ENCODE measurements at places on chromosomes 2 and 18. TPM values are rescaled to one million over a fixed set of nuclear protein-coding genes. Genes with fewer than 3 reads are reported as not detected.

The TNS1 gene
- polyA plus RNA-seq = 576 TPM

DNA sequence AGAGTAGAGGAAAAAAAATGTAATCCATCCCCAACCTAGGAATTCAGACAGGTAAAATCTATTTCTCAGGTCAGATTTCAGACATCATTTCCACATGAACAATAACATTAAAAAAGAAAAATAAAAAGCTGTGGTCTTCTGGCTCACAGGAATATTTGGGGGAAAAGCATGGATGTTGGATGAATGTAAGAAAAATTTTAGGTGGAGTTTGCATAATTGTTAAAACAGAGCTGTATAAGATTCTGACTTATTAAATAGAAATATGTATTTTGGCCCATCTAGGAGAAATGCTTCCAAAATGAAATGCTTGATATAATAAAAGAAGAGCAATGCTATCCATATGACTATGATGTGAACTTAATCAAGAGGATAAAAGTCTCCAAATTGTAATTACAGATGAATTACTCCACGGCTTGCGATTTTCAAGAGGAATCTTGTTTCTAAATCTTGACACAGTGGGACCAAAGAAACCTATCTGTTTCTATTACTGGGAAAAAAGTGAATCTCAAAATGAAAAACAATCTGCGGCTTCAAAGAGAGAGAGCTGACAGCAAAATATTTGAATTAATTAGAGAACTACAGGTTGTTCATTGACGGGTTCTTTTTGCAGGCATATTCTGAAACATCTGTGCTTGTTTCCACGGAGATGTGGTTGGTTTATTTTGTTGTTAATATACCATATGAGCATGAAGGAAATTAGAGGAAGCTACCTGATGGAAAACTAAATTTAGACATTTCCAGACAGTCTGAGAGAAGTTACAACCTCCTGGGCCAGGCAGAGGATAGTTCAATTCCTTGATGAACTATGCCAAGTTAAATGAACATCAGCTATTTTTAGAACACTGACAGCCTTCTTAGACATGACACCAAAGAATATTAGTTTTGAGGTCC, 468.7 kb downstream of the PID1 start:
- DNase-seq = no peak

GRCh38 chr18:22409445-22409844, 8.3 kb downstream of the CTAGE1 start:
- no peak for DNase-seq

DNA sequence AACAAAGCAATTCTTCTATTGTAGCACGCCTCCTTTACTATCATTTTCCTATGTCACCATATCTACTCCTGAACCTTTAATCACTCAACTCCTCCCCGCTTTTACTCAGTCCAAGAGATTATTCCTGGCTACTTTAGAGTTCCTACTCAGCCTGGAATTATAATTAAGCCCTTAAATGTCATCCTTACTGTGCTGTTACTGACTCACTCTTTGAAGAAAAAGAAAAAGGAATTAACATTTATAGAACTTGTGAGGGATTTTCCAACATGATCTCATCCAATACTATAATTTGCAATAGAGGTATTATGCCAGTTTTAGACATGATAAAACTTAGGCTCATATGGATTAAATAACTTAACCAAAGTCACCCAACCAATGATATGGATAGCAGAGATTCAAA, 61.7 kb downstream of the CCDC88A start:
- no peak for DNase-seq

- no peak for DNase-seq
These were observed 92.6 kb downstream of the ACTR2 start for GRCh38 chr2:65320042-65320725.

The PJVK gene
- polyA plus RNA-seq = 2.8 TPM

GRCh38 chr2:1613731-1614354, 130.5 kb downstream of the PXDN start:
- no peak for DNase-seq

GRCh38 chr2:16718576-16719484, 53.2 kb upstream of the CYRIA start:
- no peak for DNase-seq

DNA sequence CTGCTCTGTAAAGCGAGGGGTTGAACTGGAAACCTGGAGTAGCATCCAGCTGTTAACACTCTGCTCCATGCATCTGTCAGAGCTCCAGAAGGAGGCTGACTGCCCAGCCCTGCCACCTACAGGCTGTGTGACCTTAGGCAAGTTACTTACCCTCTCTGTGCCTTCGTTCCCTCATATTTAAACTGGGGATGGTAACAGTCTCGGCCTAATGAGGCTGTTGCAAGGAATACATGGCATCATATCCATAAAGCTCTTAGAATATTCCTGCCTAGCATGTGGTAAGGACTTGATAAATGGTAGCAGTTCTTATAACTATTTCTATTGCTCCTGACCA, 80.6 kb downstream of the LRRFIP1 start:
- DNase-seq = no peak

The VAMP5 gene
- polyA plus RNA-seq = 157 TPM

- no peak for DNase-seq
These were observed 22.3 kb downstream of the KIAA1328 start for GRCh38 chr18:36851202-36851590.

DNA sequence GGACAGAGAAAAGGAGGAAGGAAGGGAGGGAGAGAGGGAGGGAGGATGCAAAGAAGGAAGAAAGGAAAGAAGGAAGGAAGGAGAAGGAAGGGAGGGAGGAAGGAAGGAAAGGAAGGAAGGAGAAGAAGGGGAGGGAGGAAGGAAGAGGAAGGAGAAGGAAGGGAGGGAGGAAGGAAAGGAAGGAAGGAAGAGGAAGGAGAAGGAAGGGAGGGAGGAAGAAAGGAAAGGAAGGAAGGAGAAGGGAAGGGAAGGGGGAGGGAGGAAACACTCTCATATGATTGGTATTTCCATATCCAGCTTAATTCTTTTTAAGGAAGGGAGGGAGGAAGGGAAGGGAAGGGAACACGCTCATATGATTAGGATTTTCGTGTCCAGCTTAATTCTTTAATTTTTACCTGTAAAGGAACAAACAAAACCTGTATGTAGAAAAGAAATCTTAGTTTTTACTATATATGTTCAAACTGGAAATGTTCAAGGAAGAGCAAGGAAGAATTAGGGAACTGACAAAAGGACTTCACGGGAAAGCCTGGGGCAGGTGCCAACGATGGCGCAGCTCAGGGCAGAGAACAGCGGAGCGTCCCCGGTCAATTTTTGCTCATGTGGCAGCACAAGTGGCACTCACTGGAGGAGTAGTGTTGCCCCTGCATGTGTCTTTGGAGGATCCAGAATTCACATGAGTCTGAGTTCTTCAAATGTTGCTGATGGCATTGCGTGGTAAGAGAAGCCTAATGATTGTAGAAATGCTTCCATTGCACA, 228.6 kb downstream of the ZNF516 start:
- DNase-seq = no peak

GRCh38 chr18:59718108-59718463, 20.9 kb upstream of the CCBE1 start:
- no peak for DNase-seq

The UGT1A8 gene
- 0.56 TPM for polyA plus RNA-seq

- DNase-seq = no peak
These were observed 40.6 kb downstream of the XRCC5 start for GRCh38 chr2:216149741-216150140.

The PLCL1 gene
- polyA plus RNA-seq = 6.0 TPM

DNA sequence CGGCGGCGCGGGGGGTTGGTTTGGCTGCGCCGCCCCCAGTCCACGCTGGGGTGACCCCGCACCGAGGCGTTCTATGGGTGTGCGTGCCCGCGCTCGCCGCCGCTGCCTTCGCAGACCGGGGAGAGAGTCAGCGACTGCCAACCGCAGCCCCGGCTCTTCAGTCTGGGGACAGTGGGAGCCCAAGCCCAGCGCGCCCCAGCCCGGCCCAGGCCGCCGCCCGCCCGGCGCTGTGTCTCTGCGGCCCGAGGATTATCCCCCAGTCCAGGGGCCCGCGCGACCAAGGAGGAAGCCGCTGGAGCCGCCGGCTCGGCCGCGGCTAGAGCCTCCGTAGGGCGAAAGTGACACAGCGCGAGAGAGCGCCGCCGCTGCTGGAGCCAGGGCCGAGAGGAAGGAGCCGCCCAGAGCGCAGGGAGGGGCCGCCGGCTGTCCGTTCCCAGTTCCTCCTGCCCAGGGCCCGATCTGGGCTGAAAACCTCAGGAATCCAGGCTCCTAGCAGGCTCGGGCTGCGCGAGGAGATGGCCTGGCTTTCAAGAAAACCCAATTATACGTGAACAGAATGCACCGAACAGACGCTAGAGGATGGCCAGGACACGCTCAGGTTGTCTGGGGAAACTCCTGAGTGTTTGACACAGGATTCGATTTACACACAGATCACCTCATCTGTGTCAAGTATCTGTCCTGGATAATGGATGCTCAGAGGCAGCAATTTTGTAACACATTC, 2.4 kb downstream of the CTIF start:
- no peak for DNase-seq

The ABCG8 gene
- polyA plus RNA-seq = 0.01 TPM

DNA sequence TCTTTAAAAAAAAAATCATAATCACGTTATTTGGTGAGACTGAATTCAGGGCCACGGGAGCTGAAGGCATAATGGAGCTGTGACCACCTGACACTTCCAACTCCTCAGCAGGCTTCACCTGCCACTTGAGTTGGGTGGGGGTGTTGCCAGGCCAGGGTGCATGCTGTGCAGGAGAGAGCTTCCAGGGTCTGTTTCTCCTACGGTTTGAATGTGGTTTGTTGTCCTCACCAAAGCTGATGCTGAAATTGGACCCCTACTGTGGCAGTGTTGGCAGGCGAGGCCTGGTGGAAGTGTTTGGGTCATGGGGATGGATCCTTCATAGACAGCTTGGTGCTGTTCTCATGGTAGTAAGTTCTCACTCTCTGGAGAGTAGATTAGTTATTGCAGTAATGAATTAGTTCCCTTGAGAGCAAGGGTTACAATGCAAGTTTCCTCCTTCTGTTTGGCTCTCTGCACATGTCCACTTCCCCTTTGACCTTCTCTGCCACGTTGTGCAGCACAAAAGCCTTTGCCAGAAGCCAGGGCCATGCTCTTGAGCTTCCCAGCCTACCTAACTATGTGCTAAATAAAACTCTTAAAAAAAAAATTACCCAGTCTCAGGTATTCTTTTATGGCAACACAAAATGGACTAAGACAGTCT, 38.3 kb upstream of the ANKRD44 start:
- DNase-seq = no peak

DNA sequence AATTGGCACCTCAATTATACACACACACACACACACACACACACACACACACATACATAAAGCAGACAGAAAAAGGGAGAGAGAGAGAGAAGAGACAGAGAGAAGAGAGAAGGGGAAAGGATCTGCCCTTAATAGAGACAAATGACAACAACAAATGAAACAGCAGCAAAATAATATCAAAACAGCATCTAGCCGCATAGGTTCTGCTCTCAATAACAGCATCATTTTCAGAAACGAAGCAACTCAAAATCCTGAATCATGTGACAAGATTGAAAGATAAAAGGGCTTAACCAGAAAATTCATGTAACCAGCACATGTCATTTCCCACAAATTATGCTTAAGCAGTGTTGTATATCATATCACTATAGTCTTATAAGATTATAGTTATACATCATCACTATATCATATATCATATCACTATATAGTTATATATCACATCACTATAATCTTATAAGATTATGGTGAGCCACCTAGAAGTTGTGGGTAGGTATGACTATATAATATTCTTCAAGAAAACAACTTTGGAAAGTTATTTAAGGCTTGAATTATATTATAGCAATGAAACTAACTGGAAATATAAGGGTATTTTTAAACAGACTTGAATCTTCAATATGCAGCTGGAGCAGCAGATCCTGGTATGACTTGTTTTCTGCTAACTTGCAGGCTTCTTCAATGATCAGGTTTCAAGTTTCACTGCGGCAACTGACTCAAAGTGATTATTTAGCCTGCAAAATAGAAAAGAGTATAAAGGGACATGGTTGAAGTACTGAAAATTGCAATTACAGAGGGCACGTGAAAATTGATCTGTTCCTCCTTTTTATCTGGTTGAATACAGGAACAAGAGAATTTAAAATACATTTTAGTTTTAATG, 16.1 kb upstream of the VPS54 start:
- no peak for DNase-seq

The GPBAR1 gene
- polyA plus RNA-seq = 19.3 TPM

The GNAL gene
- 19.7 TPM for polyA plus RNA-seq

GRCh38 chr2:883260-883802, 67.3 kb upstream of the SNTG2 start:
- no peak for DNase-seq

DNA sequence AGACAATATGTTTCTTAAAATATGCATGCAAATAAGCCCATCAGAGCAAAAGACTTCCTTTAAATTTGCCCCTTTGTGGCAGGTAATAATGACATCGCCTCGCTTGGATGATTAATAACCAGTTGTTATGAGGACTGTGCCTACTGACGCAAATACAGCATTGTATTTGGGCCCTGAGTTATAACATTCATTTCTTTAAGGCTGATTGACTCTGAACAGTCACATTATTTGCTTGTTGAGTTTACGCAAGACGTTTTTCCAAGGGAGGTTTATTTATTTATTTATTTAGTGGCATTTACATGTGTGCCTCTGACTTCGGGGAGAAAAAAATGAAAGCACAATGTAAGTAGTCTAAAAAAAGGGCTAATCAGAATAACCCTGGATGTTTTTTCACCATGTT, 88.3 kb downstream of the SLC8A1 start:
- no peak for DNase-seq

- no peak for DNase-seq
These were observed 42.0 kb downstream of the OXER1 start for GRCh38 chr2:42721898-42722297.

GRCh38 chr2:31476511-31477180, 62.1 kb upstream of the XDH start:
- DNase-seq = no peak

DNA sequence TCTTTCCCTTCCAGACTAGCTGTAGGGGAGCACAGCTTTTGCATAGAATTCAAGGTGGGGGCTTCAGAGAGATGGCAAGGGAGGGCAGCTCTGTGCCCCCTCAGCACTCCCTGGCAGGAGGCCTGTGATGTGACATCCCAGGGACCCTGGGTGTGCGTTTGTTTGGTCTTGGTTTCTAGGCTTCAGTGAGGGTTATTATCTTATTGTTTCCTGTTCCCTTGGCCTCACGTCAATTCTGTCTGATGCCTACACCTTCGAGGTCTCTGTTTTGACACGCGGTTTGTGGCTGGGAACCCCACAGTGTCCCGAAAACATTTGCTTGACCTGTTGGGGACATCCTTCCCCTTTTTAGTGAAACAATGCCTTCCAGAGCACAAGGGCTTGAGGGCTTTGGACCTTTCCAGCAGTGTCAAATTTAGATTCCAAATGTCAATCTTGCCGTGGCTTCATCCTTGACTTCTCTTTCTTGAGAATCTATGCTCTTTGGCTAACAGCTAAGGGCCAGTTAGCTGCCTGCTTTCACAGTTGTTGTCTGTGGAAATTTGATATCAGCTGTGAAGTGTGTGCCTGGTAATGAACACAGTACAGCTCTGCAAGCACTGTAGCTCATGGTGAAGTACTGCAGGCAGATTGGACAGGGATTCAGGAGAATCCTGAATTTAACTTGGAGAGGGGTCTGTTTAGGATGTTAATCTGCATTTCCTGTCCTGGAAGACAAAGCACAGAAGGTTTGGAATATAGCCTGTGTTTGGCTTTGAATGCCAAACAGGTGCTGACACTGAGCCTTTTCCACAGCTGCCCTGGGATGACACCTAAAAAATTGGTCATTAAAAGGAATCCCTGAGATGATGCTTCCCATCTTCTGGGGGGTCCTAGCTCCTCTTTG, 108.2 kb upstream of the CXCR4 start:
- DNase-seq = no peak

- no peak for DNase-seq
These were observed 19.5 kb upstream of the TMEM163 start for GRCh38 chr2:134738141-134738870.

The REG3A gene
- polyA plus RNA-seq = not detected

The ASXL3 gene
- polyA plus RNA-seq = 1.1 TPM
